Nucleus accumbens (tissue), 56 donors: ENCODE measurements at places on chromosomes 7 and 10.
A peak's percentile ranks its signal among the peaks of the same experiment; 100 is the strongest.

GRCh38 chr7:139734395-139734794 is 43.4 kb downstream of the HIPK2 start:
- no peak for DNase-seq

DNA sequence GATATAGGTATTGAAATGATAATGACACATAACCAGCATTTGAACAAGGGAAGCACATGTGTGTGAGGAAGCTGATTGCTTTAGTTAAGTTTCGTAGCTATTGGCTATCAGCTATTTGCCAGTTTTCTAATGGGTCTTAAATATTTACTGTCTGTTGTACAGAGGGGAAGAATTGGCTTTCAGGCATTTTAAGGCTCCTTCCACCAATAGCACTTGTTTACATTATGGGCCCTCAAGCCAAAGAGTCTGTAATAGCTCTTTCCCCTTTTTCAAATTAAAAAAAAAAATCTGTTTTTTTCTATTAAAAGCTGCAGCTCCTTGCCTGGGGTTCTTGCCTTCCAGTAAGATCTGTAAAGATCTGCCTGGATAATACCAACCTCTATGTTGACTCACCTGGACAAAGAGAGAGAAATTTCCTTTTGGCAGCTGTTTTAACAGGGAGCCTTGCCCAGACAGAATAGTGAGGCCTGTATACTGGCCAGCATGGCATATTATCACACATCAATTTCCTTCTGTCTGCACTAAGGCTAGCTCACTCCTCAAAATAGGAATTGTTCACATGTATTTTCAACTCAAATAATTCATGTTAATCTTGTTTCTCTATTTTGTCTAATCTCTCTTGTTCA is 104.7 kb upstream of the LRGUK start:
- no peak for DNase-seq

DNA sequence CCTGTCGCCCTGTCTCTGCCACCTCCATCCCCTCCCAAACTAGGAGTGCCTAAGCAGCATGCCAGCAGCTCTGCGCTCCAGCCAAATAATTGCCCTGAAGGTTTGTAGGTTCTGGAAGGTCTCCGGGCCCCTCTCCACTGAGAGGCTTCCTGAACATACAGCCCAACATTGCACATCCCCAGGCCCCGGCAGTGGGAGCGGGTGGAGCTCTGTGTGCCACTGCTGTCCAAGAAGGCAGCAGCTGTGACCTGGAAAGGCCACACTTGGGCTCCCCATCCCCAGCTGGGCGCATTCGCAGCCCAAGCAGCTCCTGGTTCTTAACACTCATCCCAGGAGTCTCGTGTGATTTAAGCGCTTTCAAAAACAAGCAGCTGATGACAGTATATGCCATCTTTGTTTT is 95.7 kb downstream of the COL13A1 start:
- DNase-seq, result no peak

GRCh38 chr7:43905956-43906330 is 453 bp downstream of the URGCP start:
- peak; percentile 16 for DNase-seq

GRCh38 chr10:23417254-23417653 is 21.6 kb upstream of the OTUD1 start:
- DNase-seq, result no peak

- no peak for DNase-seq
Measured at GRCh38 chr10:32132357-32132946, 76.2 kb upstream of the KIF5B start.

DNA sequence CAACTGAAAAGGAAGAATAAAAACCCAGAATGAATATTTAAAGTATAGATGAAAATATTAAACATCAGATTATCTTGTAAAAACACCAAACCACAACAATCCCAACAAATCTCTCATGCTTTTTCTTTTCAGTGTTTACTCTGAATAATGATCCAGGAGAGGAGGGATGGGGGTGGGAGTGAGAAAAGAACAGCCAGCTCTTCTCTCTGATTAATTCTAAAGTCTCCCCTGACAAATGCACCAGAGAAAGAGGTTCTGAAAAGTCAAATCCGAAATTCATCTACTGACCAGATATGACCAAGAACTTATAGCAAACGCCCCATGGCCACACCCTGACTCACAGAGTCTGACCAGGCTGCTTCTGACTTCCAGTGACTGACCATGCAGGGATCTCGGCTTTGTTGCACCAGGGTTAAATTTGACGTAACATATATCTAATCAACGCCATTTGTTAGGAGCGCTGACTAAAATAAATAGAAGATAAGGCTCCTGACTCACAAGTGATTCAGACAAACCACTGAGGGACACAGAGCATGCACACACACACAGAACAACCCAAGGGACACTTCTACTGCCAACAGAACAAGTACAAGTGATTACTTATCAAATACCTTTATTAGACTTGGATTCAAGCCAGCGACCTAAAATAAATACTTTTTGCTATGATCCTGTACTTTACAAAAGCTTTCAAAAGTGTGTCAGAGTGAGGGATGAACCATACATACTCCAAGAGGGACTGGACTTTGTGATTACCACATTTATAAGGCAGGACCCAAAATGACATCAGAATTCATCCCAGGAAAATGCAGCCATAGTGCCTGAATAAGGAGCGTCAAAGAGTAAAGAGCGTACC is 9.3 kb upstream of the SPOCK2 start:
- DNase-seq, result no peak

- DNase-seq, result no peak
Measured at GRCh38 chr10:116124777-116125176, 148.2 kb downstream of the GFRA1 start.

- DNase-seq, result no peak
Measured at GRCh38 chr7:157889480-157889879, 552.7 kb downstream of the DNAJB6 start.

DNA sequence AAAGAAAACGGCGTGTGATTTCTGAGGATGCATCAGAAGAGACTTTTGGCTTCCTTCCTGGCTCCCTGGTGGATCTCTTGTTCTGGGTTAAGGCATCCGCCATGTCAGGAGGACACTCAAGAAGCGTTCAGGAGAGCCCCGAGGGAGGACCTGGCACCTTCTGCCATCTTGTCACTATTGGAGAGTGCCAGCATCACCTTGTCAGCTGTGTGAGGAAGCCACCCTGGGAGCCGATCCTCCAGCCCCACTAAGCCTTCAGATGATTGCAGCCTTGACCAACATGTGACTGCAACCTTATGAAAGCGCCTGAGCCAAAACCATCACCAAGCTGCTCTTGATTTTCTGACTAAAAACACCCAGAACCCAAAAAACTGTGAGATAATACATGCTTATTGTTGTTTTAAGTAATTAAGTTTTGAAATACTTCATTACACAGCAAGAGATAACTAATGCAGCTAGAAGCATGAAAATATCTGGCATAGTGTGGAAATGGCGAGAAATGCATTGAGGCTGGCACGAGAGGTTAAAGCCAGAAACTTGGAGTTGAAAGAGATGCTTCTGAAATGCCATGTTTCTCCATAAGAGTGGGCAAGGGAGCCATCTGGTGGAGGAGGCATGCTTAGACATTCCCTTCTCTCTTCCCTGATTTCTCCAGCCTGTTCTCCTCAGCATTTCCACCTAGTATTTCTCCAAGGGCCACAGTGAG is 5.4 kb upstream of the ZFYVE27 start:
- peak; percentile 42 for DNase-seq

GRCh38 chr7:27065709-27066108 is 30.1 kb downstream of the HOXA1 start:
- DNase-seq, result no peak

DNA sequence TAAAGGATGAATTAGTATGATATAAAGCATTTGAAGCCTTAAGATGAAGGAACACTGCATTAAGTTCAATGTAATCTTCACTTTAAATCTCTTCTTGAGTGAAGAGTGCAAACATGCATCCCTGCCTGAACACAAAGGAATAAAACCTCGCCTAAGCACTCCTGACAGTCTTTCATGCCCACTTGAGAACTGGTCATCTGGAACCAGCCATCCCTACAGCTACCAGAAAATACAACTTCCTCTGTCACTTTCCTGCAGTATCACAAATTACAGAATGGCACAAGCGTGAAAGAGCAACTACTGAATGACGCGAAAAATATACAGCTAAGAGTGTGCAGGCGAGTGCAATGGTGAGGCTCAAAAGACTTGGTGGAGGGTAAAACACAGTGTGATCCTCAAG is 1079.9 kb downstream of the CNTNAP2 start:
- DNase-seq, result no peak

GRCh38 chr10:128149267-128150014 is 23.2 kb upstream of the MKI67 start:
- DNase-seq, result no peak

GRCh38 chr10:77963901-77964300 is 37.3 kb upstream of the DLG5 start:
- no peak for DNase-seq

GRCh38 chr7:26594553-26594952 is 269.8 kb downstream of the SKAP2 start:
- DNase-seq, result no peak

GRCh38 chr7:19969859-19970493 is 196.6 kb upstream of the TMEM196 start:
- DNase-seq, result no peak

DNA sequence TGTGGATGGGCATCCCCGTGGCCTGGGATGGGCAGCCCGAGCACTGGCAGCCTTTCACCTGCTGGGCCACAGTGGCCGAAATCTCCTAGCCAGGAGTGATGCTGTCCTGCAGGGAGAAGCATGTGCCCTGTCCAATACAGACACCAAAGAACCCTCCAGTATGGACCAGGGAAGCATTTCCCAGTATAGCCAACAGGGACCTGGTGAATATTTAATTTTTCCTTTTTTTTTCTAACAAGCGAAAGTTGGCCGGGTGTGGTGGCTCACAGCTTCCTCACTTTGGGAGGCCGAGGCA is 11.0 kb downstream of the IMPDH1 start:
- DNase-seq, result no peak

DNA sequence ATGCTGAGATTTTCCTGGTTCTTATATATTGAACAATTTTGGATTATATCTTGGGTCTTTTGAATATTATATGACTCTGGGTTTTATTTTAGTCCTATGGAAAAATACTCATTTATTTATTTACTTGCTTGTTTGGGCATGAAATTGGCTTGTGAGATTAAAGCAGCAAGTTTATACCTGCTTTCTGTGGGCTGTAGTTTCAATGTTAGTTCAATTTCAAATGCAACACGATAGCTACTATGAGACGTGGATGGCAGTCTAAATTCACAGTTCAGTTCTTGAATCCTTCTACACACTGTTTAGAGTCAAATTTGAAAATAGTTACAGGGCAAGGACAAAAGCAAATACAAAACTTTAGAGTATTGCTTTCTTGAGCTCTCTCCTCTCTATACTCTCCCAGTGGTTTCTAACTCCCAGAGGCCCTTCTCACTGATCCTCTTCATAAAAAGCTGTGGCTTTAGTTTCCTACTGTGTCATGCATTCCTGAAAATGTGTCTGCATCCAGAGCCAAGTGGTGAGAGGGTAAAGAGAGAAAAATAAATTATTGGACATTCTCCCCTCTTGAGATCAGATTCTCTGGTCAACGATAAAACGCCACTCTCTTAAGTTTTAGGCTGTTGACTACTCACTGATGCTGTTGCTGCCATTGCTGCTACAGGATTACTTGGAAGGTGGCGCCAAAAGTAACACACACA is 34.4 kb downstream of the POLR1F start:
- no peak for DNase-seq

- no peak for DNase-seq
Measured at GRCh38 chr10:91219371-91220193, 881 bp upstream of the PCGF5 start.

DNA sequence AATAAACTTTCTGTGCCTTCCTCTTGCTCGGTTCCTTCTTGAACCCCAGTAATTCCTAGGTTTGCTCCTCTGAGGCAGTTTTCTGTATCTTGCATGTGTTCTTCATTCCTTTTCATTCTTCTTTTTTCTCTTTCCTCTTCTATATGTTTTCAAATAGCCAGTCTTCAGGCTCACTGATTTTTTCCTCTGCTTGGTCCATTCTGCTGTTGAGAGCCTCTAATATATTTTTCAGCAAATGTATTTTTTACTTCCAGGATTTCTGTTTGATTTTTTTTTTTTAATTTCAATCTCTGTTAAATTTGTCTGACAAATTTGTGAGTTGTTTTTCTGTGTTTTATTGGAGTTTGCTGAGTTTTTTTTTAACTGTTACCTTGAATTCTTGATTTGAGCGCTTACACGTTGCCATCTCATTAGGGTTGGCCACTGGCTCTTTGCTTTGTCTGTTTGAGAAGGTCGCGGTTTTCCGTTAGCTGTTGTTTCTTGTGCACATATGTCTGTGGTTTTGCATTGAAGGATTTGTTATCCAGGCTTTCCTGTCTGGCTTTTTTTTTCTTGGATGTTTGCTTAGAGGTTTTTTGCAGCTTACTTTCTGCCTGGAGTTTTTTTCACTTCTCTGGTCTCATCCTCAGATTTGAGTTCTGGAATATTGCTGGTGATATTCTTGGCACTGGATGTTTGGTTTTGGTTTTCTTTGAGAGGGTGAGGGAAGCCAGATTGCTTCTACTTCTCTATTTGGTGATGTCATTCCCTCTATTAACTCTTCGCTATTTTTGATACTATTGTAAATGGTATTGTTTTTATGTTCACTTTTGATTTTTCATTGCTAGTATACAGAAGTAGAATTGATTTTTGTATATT is 12.7 kb downstream of the SPRN start:
- no peak for DNase-seq

DNA sequence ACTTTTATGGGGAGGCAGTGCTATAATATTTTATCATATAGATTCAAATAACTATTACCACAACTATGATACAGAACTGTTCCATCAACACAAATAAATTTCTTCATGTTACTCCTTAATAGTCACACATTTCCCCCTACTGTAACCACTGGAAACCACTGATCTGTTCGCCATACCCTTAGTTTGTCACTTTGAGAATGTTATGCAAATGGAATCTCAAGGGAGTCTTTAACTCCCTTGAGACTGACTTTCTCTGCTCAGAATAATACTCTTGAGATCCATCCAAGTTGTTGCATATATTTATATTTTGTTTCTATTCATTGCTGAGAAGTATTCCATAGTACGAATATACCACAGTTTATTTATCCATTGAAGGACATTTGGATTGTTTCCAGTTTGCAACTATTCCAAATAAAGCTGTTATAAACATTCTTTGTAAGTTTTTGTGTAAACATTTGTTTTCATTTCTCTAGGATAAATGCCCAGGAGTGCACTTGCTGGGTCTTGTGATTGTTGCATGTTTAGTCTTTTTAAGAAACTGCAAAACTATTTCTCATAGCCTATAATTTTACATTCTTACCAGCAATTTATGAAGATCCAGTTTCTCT is 19.7 kb upstream of the PON2 start:
- DNase-seq, result no peak

DNA sequence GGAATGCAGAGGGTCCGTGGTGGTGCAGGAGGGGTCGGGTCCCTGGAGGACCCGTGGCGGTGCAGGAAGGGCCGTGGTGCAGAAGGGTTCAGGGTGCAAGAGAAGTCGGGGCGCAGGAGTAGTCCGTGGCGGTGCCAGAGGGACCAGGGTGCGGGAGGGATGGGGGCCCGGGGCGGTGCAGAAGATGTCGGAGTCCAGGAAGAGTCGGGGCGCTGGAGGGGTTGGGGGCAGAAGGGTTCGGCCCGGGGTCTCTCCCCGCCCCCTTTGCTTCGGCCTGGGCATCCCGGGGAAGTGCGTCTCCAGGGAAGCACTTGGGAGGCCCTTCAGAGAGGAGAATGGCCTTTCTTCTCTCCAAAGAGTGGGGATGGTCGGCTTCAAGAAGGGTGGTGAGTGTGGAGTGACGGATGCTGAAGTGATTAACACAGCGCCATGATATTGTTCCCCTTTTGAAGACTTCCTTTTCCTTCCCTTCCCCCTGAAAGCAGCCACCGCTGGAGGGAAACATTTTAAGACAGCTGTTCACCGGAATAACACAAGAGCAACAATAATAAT is 997 bp downstream of the WDR37 start:
- no peak for DNase-seq
